ENCODE measurements at places on chromosomes 1 and 21.

- DNase-seq = no peak
These were observed 11.7 kb upstream of the ABCD3 start for GRCh38 chr1:94406446-94406845.

DNA sequence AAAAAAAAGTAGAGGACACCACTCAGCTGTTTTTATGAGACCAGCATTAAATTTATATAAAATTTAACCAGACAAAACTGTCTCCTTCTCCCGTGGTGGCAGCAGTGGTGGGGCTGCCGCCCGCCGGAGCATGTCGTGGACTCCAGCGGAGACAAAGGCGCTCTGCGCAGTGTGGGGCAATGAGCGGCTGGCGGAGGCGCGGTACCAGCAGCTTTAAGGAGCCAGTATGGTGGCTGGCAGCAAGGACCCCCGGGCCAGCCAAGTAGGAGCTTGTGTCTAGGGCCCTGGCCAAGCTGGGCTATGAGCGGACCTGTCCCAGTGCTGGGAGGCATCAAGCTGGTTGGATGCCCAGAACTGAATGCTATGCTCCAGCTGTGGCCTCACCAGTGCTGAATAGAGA lies 2102.9 kb downstream of the NCAM2 start:
- no peak for DNase-seq

DNA sequence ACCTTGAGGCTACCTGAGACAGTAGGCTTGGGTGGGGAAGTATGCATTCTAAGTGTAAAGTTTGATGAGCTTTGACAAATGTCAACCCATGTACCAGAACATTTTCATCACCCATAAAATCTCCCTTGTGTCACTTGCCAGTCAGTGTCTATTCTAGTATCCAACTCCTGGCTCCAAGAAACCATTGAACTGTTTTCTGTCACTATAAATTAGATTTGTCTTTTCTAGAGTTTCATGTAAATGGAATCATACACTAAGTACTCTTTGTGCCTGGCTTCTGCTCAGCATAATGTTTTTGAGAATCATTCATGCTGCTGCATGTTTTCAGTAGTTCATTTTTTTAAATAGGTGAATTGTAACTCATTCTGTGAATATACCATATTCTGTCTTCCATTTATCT lies 165.4 kb downstream of the DNM3 start:
- DNase-seq = no peak

DNA sequence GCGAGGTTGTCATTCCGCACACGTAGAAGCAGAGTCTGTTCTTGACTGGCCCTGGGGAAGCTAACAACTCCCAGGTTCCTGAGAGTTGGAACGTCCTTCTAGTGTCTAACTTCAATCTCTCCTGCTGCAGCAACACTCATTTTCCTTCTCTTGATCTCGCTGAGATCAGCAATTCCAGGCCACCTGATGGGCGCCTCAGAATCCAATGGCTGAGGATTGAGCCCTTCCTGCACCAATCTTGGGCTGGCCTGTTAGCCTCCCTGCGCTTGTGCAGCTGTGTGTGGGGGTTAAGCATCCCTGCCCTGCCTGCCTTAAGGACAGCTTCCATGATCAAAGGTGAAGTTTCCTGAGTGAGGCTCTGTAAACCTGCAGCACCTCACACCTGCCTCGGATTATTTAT lies 87.9 kb downstream of the SYT2 start:
- no peak for DNase-seq

- DNase-seq = no peak
These were observed 38.7 kb downstream of the COL18A1 start for GRCh38 chr21:45443595-45444181.

GRCh38 chr21:44888581-44889550 lies 15.4 kb upstream of the PTTG1IP start:
- no peak for DNase-seq

DNA sequence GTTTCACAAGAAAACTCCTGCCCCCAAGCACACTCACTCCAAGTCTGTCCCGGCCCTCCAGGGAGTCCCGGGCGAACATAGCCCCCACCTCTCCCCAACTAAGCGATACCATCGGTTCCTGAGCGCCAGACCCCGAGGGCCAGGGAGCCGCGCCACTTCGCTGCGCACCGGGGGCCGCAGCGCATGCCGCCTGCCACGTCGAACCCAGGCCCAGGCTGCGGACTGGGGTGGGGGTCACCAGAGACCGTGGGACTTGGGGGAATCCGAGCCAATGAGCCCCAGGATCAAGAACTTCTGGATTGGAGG lies 801 bp downstream of the RSPO1 start:
- DNase-seq = no peak

GRCh38 chr1:225519166-225519863 lies 91.5 kb upstream of the LBR start:
- DNase-seq = no peak

GRCh38 chr1:210754878-210755665 lies 378.9 kb downstream of the KCNH1 start:
- no peak for DNase-seq

GRCh38 chr1:218480588-218481099 lies 135.5 kb downstream of the TGFB2 start:
- DNase-seq = no peak

- no peak for DNase-seq
These were observed 68.8 kb upstream of the CAPZB start for GRCh38 chr1:19554090-19554489.

- DNase-seq = no peak
These were observed 141.8 kb downstream of the DYRK1A start for GRCh38 chr21:37508341-37508740.

DNA sequence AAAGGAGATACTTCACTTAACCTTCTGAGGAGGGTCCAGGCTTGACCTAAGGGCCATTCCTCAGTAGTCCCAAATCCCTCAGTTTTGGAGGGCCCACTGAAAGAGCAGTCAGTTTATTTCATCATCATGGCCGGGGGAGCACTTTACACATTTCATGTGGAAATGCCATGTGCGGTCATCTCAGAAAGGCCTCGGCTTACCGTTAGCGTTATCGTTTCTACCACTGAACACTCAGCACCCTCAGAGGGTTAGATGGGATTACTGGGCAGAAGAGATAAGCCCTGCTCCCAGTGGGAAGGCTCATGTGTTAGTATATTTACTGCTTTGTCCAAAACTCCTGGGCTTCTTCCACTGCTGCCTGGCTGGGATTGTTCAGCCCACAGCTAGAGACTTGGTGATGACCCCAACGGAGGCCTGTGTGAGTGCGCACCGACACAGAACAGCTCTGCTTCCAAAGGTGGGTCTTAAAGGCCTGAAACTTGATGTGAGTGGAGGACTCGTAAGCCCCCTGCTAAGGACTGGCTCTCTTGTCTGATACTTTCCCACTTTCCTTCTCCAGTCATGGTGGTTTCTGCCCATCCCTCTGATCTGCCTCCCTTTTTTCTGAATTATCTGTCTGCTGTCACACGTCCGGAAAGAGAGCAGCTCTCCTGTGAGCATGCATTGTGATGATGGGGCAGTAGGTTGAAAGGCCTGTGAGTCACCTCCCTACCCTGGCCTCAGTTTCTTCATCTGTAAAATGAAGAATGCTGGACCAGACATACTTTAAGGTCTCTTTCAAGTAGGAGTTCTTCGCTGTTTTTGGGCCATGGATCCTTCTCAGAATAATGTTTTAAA lies 284.5 kb downstream of the ASTN1 start:
- DNase-seq = no peak

DNA sequence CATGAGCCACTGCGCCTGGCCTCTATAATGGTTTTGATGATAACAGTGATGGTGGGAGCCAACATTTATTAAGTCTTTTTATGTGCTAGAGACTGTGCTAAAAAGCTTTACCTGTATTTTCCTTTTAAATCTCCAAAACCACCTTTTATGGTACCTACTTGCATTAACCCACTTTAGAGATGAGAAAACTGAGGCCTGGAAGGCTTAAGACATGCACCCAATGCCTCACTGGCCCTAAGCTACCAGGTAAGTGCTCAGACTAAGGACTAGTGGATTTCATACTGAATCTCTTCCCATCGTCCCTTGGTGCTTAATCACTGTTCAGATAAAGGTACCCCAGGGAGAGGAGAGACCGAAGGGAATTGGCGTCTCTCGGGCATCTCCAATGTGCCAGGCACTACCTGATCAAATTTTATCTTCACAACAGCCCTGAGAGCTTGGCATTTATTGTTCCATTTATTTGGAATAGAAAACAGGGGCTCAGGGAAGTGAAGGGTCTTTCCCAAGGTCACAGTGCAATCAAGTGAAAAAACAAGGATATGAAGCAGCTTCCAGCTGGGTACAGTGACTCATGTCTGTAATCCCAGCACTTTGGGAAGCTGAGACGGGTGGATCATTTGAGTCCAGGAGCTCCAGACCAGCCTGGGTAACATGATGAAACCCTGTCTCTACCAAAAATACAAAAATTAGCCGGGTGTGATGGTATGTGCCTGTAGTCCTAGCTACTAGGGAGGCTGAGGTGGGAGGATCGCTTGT lies 84.2 kb downstream of the LACTBL1 start:
- no peak for DNase-seq

GRCh38 chr21:25421321-25422028 lies 185.8 kb downstream of the MRPL39 start:
- DNase-seq = peak; percentile 29

- DNase-seq = peak; percentile 28
These were observed 513 bp downstream of the MGST3 start for GRCh38 chr1:165631342-165632151.

DNA sequence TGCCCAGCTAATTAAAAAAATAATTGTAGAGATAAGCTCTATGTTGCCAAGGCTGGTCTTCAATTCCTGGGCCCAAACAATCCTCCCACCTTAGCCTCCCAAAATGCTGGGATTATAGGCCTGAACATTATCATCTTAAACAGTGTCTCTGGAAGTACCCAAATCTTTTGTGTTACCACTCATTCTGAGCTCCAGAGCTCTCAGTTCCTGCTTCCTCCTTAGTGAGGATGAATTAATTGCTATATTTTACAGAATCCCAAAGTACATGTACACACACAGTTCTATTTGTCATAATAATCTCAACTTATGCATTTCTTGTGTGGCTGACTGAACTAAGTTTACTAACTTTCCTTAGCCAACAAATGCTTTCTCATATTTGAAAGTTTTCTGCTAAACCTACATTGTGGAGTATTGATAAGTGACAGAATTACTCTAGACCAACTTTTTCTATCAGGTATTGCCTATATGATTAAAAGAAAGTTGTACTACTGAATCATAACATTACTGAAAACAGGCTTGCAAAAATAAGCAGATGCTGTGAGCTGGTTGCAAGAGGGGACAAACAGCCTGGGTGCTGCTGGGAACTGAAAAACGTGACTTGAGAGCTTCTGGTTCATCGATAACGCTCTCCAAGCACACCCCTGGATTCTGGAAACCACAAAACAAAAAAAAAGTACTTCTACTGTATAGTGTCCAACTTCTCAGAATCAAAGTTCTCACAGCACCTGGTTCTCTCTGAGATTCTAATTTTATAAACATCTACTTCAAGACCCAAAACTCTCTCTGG lies 15.3 kb downstream of the VAV3 start:
- no peak for DNase-seq

DNA sequence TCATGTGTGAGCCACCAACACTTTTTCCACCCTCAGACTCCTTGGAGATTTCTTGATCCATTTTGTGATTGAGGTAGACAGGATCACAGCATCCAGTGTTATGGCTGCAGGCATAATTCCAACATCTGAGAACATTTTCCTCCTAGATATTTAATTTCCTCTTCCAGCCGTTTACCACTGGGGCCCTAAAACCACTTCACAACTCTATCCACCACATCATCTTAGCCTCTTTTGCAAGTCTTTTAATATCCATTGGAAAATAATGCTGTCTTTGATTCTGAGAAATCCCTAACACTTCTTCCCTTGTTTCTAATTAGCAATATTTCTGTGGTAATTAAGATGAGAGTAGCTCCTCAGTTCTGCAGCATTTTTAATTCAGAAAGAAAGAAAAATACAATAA lies 190.1 kb downstream of the TNR start:
- DNase-seq = no peak

DNA sequence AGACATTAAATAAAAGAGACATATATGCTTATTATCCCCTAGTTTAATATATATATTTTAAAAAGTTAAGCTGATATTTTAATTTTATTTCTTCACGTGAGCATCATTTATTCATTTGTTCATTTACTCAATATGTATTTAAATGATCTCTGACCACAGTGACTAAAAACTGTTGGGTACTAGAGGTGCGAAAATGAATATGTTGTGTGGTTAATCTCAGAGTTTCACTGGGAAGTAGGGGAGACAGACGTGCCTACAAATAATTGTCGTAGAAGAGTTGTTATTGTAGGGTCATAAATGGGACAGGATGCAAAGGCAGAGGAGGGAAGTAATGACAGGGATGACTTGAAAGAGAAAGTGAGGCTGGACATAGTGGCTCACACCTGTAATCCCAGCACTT lies 213.0 kb upstream of the CACYBP start:
- peak; percentile 56 for DNase-seq

GRCh38 chr1:226349801-226350518 lies 41.0 kb upstream of the LIN9 start:
- DNase-seq = peak; percentile 73

GRCh38 chr21:31599563-31599962 lies 59.9 kb upstream of the SOD1 start:
- DNase-seq = no peak

GRCh38 chr21:45071078-45071873 lies 3.1 kb upstream of the ADARB1 start:
- no peak for DNase-seq

DNA sequence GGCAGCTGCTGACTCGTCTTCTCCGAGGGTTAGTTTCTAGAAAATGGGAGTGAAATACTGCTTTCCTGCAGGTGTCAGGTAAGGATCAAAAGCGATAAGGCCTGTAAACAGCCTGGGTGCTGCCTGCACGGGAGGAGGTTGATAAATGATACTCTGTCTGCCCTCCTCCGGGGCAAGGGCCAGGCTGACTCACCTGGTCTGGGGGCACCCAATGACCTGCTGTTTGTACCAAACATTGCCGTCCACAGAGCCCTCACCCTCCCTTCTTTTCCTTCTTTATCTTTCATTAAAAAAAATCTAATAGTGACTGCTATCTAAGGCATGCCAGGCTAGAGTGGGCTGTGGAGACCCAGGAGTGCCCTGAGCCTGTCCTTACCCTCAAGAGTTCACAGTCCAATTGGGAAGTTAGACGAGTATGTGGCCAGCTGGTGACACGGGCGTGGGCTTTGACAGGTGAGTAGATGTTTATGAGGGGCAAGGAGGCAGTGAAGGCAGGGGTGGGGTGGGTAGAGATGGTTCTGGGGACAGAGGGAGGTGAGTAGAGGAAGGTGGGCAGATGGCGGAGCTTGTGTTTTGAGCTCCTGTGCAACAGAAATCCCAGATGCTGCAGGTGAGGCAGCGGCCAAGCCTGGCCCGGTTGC lies 16.2 kb downstream of the EDN2 start:
- no peak for DNase-seq

DNA sequence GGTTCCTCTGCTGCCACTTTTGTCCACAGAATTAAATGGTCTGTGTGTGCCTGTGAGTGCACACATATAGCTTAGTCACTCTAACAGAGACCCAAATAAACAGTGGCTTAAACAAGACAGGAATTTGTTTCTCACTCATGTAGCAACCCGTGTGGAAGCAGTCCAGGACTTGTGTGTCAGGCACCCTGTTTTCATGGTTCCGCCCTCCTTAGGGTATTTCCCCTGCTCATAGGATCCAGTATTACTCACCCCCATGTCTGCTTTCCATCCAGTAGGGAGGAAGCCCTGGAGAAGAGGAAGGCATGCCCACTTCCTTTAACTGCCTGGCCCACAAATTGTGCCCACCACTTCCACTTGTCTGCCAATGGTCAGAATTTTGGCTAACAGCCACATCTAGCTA lies 41.3 kb upstream of the TACSTD2 start:
- DNase-seq = no peak
